GM23248 (cell line): ENCODE measurements at places on chromosomes 1 and 21. TPM values are rescaled to one million over a fixed set of nuclear protein-coding genes. Genes with fewer than 3 reads are reported as not detected.

GRCh38 chr1:45843474-45843905 lies 40.1 kb downstream of the MAST2 start:
- DNase-seq = peak; percentile 56

GRCh38 chr1:5265438-5266075 lies 611.1 kb downstream of the AJAP1 start:
- DNase-seq = no peak

GRCh38 chr1:156693848-156694689 lies 11.3 kb downstream of the CRABP2 start:
- DNase-seq = peak; percentile 21

DNA sequence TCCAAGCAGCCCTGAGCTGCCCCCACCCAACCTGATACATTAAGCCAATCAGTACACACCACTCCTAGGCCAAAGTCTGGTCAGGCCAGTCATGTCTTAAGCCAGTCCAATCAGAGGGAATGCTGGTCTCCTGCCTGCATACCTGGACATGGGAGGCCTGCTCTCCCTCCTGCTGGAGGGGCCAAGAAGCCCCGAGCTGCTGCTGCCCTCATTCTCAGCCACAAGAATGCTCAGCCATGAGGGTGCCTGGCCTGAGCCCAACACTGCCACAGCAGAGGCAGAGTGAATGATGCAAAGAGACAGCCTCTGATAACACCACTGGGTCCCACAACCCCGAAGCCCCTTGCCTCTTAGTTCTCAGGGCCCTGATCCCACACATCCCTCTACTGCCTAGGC lies 23.0 kb downstream of the CHD5 start:
- no peak for DNase-seq

GRCh38 chr1:53359934-53360276 lies 32.0 kb upstream of the LRP8 start:
- DNase-seq = no peak

CYP4B1 gene
- not detected in 2 replicates for total RNA-seq

DNA sequence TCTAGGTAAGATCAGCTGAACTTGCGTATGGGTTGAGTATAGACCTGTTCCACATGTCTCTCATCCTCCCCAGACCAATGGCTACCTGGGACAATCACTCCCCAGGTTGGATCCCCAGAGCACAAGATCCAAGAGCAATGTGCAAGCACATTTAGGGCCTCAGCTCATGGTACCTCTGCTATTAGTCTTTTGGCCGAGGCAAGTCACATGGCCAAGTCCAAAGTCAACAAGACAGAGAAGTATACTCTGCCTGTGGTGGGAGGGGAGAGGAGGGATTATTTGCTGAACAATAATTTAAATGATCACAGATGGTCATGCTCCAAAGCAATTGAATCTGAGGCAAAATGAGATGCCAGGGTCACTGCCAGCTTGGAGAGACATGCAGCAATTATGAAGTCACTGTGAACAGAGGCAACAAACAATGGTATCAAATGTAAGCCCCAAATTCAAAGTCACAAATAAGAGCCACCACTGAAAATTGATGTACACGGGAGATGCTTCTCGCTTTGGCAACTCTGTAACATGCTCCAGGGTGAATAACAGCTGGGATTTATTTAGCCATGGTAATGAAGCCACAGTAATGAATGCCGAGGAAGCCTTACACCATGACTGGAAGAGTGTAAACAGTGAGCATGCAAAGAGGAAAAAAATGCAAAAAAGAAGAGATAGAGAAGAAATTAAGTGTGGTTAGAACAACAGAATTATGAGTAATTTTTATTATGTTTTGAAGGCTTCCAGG lies 149.1 kb downstream of the ZNF281 start:
- DNase-seq = peak; percentile 63

NCAM2 gene
- 1.0 and 1.3 TPM in 2 replicates for total RNA-seq

DNA sequence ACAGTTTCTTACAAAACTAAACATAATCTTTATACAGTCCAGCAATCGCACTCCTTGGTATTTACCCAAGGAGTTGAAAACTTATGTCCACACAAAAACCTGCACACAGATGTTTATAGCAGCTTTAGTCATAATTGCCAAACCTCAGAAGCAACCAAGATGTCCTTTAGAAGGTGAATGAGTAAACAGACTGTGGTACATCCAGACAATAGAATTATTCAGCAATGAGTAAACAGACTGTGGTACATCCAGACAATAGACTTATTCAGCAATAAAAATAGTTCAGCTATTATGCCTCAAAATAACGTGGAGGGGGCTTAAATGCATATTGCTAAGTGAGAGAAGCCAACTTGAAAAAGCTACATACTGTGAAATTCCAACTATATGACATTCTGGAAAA lies 87.0 kb upstream of the GALNT2 start:
- peak; percentile 27 for DNase-seq

- DNase-seq = peak; percentile 49
Observed at GRCh38 chr1:38029081-38029681, 16.6 kb downstream of the UTP11 start.

DDOST gene
- total RNA-seq = 354 and 356 TPM in 2 replicates

FMOD gene
- total RNA-seq = 12.1 and 14.6 TPM in 2 replicates

COL8A2 gene
- 30.5 and 33.1 TPM in 2 replicates for total RNA-seq

DNA sequence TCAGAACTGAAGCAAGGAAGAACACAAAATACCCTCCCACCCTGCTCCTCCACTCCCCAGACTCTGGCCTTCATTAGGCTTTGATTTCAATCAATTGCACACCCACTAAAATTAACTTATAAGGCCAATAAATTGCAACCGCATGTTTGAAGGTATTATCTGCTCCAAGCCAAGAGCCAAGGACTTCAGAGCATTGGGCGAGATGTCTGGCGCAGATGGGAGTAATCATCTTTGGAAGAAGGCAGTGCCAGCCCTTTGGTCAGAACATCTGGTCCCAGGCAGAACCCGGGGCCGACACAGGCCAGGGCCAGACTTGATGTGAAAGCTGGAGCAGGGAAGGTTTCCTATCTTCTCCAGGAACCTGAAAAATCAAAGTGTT lies 60.0 kb downstream of the SLC66A1 start:
- peak; percentile 68 for DNase-seq

DNA sequence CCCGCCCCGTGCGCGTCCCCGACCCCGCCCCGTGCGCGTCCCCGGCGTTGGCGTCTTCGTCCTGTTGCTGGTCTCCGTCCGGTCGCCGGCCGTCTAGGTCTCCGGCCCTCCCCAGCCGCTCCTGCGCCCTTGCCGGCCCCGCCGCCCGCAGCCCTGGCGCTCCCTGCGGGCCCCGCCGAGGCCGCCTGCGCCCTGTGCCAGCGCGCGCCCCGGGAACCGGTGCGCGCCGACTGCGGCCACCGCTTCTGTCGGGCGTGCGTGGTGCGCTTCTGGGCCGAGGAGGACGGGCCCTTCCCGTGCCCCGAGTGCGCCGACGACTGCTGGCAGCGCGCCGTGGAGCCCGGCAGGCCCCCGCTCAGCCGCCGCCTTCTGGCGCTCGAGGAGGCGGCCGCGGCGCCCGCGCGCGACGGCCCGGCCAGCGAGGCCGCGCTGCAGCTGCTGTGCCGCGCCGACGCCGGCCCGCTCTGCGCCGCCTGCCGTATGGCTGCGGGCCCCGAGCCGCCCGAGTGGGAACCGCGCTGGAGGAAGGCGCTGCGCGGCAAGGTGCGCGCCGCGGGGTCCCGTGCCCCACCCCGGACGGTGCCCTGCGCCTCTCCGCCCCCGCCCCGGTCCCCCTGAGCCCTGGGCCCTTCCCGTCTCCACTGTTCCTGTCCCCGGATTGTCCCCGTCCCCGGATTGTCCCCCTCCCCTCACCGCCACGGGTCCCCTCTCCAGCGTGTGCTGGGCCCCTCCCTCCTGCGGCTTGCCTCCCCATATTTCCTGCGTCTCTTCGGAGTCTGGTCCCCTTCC lies at the start of gene RNF187:
RNF187 (plus strand) TSS at position 47 of the 789 bp plus-strand sequence.
- peak; percentile 77 for DNase-seq

DNA sequence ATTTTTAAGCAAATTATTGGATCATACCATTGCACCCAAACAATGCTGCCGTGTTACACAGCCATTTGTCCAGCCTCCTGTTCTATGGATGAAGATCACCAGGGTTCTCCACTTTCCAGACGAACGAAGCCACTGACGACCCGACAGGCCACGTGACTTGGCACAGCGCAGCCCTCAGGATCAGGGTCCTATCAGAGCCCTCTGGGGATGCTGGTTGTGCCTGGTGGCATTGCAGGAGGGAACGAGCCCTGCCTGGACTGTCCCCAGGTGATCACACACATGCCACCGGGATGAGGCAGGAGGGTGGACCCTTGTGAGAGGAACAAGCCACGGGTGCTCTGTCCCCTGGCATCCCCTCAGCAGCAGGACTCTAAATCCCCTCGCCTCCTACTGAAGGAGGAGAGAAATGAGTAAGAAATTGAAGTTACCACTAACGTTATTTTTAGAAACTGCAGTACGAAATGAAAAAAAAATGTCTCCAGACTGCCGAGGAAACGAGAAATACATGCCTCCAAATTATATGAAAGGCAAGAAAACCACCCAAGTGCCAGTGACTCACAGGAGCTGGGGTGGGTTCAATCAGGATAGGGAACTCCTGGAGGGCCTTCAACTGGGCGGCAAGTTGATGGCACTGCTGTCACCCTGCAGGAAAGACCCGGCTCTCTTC lies 58.7 kb upstream of the PDE9A start:
- peak; percentile 12 for DNase-seq

- DNase-seq = no peak
Observed at GRCh38 chr1:64505232-64505943, 35.5 kb downstream of the CACHD1 start.

- no peak for DNase-seq
Observed at GRCh38 chr1:75797606-75798216, 1.0 kb downstream of the MSH4 start.

GRCh38 chr21:45826676-45827301 lies 154.8 kb upstream of the COL6A1 start:
- no peak for DNase-seq

DNA sequence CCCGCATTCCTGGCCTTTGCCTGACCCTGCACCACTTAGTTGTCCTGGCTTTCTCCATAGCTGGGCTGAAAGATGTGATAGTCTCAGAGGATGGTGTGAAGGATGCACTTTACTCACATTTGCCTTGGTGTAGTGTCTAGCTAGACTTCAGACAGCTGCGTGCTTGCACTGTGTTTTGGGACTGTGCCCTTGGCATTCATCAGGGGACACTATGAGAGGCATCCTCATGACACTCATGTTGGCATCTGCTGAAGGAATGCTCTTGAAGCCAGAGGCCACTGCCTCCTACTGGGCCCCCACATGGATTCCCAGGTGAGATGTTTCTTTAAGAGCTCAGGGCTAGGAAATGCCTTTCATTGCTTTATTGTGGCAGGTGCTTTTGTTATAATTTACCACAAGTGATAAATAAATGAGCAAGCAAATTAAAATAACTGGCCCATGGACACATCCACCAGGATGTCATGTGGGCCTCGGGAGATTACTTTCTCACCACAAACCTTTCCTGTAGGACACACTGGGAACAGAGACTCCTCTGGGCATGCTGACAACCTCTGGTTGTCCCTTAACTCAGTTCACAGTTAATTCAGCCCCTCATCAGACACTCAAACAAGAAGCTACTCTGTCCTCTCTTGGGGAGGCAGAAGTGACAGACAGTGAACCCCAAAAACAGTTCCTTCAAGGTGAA lies 99.4 kb upstream of the SPATA6 start:
- DNase-seq = no peak

PDE9A gene
- total RNA-seq = not detected in 2 replicates

GRCh38 chr1:203041351-203041932 lies 15.2 kb downstream of the PPFIA4 start:
- DNase-seq = no peak
